ENCODE measurements at places on chromosomes 2 and 18.

GRCh38 chr2:126896471-126896870, 2.2 kb upstream of the TEX51 start:
- DNase-seq: no peak

DNA sequence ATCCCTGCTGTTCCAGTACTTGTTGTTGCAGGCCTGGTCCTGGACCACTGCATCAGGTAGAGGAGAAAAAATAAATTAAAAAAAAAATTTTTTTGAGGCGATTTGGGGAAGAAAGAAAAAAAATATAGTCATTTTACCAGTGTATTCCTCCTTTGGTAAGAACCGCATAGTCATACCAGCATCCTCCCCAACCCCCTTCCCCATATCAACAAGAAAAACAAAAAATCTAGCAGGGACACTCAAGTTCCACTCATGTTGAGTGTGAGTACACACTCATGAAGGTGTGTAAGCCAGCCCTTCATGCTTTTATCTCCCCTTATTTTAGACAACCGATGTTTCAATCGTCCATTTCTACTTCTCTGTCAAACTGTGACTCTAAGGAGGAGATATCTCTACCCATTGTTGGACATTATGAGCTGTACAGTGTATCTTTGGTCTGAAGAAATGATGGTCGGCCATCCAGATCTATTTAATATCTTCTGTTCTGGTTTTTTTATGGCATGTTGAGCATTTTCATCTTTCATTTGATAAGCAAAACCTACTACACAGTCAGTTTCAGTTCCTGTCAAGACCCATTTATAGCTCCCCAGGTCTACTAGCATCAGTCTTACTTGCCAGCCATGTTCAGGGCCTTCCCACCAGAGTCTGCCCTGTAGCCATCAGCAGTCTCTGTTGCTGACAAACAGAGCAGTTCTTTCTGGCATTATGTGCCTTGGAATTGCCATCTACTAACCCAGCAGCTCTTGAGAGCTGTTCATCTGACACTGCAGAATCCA, 20.0 kb downstream of the ELP2 start:
- DNase-seq: no peak

DNA sequence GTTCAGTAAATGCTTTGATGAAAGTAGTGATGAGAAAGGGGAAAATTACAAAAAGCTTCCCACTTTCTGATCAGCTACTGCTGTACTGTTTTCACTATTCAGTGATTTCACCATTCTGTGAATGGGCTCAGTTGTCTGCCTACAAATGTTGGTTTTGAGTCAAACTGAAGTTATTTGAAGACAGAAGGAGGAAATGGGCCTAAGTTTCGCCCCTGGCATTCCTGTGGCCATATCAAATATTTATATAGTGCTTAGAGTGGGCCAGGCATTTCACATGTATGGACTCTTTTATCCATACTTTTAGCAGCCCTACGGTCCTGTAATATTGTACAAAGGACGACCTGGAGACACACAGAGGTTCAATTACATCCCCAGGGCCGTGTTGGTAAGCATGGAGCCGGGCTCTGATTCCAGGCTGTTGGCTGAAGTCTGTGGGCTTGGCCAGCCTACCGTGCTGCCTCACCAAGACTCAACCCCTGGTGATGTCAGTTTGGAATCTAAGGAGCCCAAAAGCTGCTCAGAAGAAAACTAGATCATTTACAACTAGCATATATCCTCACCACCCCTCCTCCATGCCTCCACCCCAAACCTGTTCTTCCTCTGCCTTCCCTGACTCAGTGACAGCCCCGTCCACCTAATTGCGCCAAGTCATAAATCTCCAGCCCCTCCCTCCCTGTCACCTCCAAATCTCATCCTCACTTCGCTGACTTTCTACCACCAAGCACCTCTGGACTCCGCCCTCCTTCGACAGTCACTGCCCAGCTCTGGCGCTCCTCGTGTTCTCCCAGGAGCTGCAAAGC, 10.1 kb upstream of the GRHL1 start:
- DNase-seq: no peak

DNA sequence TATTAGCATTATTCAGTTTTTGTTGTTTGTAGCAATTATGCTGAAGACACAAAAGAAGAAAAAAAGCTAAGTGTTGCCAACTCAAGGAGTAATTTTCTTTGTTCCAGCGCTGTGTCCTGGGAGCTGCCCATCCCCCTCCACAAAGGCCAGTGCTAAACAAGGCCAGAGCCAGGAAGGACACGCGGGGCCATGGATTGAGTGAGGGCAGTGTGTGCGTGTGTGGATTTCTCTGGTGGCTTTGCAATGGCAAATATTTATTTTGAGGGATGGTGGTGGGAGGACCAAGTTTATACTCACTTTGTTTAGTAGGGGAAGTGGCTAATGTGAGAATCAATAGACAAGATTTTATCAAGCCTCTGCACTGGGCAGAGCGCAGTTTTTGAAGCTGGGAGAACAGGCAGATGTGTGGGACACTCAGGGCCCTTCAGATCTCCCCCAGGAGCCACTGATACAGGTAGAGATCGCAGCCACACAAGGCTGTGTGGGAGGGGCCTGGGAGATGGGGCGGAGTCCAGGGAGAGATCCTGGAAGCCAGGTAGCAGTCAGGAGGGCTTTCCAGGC, 11.4 kb downstream of the AGAP1 start:
- DNase-seq: no peak

GRCh38 chr2:121944072-121944831, 188.8 kb downstream of the TSN start:
- DNase-seq: no peak

GRCh38 chr18:76589316-76589715, 94.3 kb upstream of the ZNF516 start:
- DNase-seq: no peak

Measured in stimulated activated CD8-positive, alpha-beta memory T cell treated with anti-CD3 and anti-CD28 coated beads, Interleukin-7, amount 100 ng/mL, for 1 hour (primary cell).